ENCODE measurements at places on chromosomes 6 and 20.
A peak's percentile ranks its signal among the peaks of the same experiment; 100 is the strongest.

DNA sequence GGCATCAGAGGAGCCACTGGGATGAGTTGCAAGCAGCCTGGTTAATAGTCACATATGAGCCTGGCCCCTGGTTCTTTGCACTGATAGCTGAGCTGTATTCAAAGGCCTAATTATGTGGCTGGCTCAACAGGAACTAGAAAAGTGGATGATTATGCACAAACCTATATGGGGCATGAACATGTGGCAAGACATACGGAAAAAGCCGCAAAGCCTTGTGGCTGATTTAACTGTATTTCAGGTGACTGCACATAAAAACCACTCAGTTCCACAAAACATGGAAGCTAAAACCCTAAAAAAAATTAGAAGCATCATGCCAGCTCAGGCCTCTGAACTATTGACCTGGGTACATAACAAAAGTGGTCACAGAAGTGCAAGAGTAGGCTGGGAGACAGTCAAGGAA is 13.0 kb upstream of the MUC22 start:
- no peak for DNase-seq

- DNase-seq = peak; percentile 59
Observed at GRCh38 chr20:4082406-4083097, 67.2 kb upstream of the RNF24 start.

GRCh38 chr20:45538209-45538799 is 978 bp downstream of the WFDC6 start:
- DNase-seq = peak; percentile 4

- no peak for DNase-seq
Observed at GRCh38 chr20:22629927-22630326, 45.6 kb upstream of the FOXA2 start.

DNA sequence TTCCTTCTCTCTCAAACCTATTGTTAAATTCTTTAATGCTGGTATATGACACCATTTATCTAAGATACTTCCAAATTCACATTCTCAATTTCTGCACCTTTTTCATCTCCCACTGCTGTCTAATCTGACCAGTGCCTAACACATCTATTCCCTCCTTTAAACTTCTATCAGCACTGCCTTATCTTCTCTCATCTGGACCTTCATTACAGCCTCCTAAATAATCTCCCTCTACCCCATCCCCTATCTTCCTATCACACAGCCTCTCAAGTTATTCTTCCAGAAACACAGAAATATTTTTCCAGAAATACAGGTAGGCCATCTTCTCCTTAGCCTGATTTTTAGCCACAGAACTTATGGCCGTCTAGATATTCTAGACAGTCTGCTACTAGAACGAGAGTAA is 5.5 kb downstream of the DTNBP1 start:
- no peak for DNase-seq

DNA sequence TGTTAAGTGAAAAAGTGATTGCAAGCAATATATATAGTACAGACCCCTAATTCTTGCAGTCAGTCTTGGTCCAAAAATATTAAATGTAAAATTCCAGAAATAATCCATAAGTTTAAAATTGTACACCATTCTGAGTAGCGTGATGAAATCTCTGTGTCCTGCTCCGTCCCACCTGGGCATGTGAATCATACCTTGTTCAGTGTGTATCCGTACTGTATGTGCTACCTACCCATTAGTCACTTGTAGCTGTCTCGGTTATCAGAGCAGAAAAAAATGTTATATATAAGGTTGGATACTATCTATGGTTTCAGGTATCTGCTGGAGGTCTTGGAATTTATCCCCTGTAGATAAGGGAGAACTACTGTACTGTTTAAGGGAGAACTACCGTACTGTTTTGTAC is 16.3 kb downstream of the IRAK1BP1 start:
- DNase-seq = no peak

DNA sequence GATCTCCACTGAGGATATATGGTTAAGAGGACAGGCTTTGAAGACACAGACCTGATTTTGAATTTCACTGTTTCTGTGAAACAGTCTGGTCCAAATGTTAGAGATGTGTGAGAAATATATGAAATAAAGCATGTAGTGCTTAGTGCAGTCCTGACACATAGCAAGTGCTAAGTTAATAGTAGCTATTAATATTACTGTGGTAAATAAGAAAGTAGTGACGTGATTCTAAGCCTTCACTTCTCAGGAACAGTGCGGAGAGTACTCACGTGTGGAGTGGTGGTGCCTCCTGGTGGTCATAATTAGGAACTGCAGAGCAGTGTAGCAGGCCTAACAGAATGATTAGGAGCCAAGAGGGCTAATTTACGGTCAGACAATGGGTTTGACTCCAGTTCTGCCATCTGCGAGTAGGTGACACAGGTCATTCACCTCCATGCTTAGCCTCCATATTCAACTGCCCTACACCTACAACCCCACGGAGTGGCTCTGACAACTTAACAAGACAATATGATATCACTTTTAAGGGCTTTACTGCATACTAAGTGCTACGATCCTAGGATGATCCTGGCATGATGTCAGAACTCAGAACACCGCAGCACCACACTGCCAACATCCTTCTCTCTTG is 106.2 kb downstream of the JPH2 start:
- peak; percentile 83 for DNase-seq

GRCh38 chr20:62874964-62875344 is 13.3 kb upstream of the TCFL5 start:
- no peak for DNase-seq

GRCh38 chr6:113565306-113565705 is 291.8 kb upstream of the MARCKS start:
- no peak for DNase-seq

DNA sequence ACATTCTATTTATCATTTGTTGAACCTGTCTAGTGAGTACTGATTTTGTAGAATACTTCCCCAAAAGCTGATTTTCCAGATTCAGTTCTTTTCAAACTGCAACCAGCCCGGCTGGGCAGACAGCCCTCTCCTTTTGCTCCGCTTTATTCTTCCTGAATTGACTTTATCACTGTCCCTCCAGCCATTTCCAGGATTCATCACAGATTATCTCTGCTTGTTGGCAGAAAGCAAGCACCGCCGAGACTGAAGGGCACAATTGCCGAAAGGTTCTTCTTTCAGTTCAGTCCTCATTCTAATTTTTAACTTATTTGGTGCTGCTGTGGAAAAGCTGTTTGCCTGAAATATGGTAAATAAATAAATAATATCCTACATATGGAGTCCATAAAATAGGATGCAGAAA is 369.1 kb upstream of the FLRT3 start:
- no peak for DNase-seq
